ENCODE measurements at places on chromosomes 7 and 10. TPM values are rescaled to one million over a fixed set of nuclear protein-coding genes. Genes with fewer than 3 reads are reported as not detected.
A peak's percentile ranks its signal among the peaks of the same experiment; 100 is the strongest.

ENKUR gene
- 6.4 TPM for total RNA-seq

NACAD gene
- total RNA-seq, result 6.8 TPM

- no peak for DNase-seq
Observed at GRCh38 chr7:20442951-20443350, 112.3 kb downstream of the ITGB8 start.

ZNF655 gene
- 127 TPM for total RNA-seq

C10orf62 gene
- total RNA-seq, result 0.73 TPM

ITPRID1 gene
- 0.27 TPM for total RNA-seq

DNA sequence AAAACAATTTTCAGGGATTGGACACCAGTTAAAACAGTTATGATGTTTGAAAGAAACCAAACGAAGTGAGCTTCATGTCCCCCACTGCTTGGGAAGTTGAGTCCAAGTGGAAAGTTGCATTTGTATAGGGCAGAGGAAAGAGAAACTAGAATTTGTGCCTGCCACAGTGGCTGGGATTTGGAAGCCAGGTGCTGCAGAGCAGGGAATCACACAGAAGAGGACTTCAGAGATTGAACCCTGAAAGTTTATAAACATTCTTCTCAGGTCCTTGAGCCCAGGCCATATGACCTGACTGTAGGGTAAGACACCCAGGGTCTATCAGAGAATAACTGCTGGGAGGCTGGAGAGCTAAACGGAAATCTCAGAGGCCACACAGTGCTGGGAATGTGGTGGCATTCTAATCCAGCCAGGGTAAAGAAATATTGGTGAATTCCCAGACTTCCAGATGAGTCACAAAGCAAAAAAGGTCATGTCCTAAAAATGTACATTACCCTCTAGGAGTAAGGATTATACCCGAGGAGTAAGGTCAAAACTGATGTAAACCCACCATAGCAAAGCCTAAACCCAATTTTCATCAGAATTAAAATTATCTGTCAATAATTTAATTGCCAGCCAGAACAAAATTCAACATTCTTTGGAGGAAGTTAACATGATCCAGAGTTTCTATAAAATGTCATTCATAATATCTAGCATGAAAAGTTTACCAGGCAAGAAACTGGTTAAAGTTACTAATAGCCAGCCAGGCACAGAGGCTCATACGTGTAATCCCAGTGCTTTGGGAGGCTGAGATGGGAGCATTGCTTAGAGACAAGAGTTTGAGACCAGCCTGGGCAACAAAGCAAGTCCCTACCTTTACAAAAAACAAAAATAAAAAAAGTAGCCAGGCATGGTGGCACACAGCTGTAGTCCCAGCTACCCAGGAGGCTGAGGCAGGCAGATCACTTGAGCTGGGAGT, 31.2 kb downstream of the TOMM7 start:
- DNase-seq, result no peak

- DNase-seq, result no peak
Observed at GRCh38 chr7:97450516-97450915, 281.4 kb upstream of the TAC1 start.

ATOH7 gene
- 1.5 TPM for total RNA-seq

- DNase-seq, result peak; percentile 63
Observed at GRCh38 chr7:768881-769504, 41.9 kb upstream of the PRKAR1B start.

GRCh38 chr10:6416892-6417512, 163.1 kb downstream of the PRKCQ start:
- peak; percentile 37 for DNase-seq

- no peak for DNase-seq
Observed at GRCh38 chr7:67438198-67438882, 441.7 kb downstream of the TYW1 start.

GRCh38 chr7:132751244-132751647, 175.0 kb upstream of the PLXNA4 start:
- no peak for DNase-seq

- DNase-seq, result no peak
Observed at GRCh38 chr10:48671914-48672595, 12.6 kb upstream of the WDFY4 start.

TRIM56 gene
- total RNA-seq, result 3.0 TPM

GRCh38 chr10:43122096-43122495, 16.1 kb upstream of the CSGALNACT2 start:
- no peak for DNase-seq

Measured in cerebellum (tissue), 4 donors.